ENCODE measurements at places on chromosomes 6 and 20.

GRCh38 chr20:50563133-50563944 lies 53.2 kb downstream of the PTPN1 start:
- no peak for DNase-seq

GRCh38 chr6:21824431-21825177 lies 231.1 kb downstream of the SOX4 start:
- no peak for DNase-seq

DNA sequence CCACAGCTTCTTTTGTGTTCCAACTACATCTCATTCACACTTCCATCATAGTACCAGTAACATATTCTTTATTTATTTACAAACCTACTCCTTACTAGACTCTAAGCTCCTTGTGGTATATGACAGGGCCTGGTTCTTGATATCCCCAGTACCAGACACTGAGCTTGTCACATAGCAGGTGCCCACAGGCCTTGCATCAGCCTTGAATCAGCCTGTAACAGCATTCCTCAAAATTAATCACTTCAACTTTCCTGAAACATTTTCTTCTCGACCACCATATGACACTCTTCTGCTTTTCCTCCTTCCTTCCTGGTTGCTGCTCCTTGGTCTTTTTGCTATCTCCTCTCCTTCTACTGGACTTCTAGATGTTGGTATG lies 24.7 kb upstream of the SRPK1 start:
- DNase-seq: no peak

DNA sequence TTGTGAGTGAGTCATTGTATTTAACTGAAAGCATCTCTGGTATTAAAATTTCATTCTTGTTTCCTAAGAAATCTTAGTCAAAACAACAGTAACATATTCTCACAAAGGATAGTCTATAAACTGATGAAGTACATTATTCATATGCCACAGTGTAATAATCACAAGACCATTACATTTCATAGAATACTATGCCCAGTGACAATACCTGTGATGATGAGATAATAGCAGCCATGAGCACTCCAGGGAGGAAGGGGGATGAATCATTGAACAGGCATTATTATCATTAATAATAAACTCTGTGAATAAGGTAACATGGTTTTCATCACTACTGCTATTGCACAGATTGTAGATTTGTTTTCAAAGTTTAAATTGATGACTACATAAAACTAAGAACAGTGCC lies 667.9 kb downstream of the EPM2A start:
- no peak for DNase-seq

DNA sequence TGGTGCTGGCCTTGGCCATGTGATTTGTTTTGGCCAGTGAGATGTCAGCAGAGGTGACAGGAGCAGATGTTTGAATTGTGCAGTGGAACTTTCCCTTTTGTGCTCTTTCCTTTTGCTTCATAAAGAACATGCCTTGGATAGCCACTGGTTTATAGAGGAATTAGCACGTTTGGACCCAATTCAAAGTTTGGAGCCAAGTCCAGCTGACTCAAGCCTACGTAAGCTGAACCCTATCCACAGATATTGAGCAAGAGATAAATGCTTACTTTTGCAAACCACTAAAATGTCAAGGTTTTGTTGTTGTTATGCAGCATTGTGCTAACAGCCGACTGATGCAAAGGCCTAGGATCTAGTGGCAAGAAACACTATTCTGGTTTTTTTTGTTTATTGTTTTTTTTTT lies 230.9 kb upstream of the CITED2 start:
- no peak for DNase-seq

GRCh38 chr6:147642458-147642857 lies 134.0 kb downstream of the SAMD5 start:
- DNase-seq: no peak

GRCh38 chr6:7433121-7433617 lies 43.6 kb downstream of the RIOK1 start:
- no peak for DNase-seq

- DNase-seq: no peak
Measured at GRCh38 chr6:154314084-154314483, 42.5 kb downstream of the IPCEF1 start.

DNA sequence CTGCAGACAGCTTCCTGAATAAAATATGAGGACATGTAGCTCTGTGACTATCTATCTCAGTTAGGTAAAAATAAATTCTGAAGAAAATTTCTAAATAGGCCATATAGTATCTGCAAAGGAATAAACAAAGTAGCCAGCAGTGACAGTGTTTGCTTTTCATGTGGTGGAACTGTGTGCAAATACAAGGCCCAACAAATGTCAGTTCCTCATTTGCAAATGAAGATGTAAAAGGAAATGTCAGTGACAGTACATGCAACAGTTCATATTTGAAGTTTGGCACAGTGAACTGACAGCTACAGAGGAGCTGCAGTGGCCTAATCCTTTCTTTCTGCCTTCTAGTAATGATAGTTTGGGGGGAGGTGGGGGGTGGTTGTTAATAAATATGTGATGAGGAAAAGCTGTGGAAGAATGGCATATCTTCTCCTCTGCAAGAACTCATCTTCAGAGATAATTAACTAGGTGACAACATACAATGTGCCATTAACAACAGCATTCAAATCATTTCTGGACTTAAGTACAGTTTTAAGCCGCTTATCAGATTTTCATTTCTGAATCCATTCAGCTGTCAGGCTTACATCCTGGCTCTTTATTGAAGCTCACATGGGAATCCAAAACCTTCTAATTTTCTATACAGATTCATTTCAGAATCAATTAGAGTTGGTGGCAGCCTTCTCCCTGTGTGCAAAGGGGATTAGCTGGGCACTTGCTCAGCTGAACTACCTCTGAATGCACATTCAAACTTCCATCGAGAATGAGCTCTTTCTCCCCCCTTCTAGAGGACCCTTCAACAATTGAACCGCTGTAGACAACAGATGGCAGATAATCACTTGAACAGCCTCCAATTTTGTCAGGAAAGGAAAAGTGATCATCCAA lies 1059.0 kb upstream of the EPHA7 start:
- peak; percentile 54 for DNase-seq

DNA sequence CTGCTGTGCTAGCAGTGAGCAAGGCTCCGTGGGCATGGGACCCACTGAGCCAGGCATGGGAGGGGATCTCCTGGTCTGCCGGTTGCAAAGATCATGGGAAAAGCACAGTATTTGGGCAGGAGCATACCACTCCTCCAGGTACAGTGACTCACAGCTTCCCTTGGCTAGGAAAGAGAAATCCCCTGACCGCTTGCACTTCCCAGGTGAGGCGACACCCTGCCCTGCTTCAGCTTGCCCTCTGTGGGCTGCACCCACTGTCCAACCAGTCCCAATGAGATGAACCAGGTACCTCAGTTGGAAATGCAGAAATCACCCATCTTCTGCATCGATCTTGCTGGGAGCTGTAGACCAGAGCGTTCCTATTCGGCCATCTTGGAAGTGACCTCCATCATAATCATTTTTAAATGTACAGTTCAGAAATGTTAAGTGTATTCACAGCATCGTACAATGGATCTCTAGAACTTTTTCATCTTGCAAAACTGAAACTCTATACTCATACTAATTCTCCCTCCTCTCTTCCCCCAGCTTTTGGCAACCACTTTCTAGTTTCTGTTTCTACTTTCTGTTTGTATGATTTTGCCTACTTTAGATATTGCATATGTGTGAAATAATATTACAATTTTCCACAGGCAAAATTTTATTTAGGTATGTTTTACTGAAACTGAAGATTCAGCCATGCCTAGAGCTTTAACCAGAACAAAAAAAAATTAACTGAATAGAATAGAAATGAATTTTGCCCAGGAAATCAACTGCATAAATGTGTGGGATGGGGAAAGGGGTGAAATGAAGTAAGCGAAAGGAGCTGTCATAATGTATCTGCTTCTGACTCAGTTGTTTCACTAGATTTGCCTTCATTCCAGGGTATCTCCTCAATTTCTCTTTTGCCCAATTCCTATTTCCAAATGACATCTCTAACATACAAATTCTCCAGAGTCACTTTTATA lies 100.0 kb downstream of the RWDD2A start:
- DNase-seq: no peak
